ENCODE measurements at places on chromosomes 6 and 20.

DNA sequence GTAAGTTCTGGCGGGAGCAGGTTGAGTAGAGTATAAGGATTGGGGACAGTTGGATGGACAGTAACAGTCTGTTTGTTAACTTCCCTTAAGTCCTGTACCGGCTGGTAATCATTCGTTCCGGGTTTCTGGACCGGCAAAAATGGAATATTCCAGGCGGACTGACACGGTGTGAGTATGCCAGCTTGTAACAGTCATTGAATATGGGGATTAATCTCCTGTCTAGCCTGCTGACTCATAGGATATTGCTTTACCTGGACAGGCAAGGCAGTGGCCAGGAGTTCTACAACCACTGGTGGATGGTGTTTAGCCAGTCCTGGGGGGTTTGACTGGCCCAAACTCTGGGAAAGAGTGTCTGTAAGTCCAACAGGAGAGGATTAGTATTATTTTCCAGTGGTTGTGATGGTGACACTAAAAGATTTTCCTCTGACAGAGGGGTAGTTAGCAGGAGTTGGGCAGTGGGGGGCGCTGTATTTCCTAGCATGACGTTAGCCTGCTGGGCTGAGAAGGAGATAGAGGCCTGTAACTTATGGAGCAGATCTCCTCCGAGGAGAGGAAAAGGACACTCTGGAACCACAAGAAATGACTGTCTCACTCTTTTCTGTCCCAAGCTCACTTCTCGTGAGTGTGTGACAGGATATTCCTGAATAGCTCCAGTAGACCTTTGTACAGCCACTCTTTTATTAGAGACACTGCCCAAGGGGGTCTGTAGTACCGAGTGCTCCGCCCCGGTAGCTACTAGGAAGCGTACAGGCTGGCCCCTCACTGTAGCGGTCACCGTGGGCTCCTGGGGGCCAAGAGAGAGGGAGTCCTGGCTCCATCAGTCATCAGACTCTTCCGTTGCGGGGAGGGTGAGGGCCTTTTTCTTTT, 152.2 kb downstream of the TRIM27 start:
- DNase-seq: no peak

DNA sequence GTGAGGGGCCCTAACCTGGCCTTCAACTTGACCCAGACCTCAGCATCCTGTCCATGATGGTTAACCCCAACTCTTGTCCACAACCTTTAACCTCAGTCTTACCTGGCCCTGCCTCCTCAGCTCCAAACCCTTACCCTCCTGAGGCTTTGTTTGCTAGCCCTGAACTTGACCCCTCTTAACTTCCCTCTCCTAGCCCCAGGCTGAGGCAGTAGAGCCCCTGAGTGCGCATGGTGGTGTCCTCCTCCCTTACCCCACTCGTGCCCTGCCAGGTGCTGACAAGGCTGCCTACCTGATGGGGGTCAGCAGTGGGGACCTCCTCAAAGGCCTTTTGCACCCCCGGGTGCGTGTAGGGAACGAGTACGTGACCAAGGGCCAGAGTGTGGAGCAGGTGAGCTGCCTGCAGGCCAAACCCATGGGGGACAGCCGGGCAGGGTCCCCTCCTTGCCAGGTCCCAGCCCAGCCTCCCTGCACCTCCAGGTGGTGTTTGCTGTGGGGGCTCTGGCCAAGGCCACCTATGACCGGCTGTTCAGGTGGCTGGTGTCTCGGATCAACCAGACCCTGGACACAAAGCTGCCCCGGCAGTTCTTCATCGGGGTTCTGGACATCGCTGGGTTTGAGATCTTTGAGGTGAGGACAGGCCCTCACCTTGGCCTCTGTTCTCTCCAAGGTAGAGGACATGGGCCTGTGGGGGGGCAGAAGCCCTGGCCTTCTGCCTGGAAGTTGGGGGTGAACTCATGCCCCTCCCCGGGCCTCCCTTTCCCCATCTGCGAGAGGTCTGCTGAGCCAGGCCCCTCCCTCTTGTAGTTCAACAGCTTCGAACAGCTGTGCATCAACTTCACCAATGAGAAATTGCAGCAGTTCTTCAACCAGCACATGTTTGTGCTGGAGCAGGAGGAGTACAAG, 31.9 kb downstream of the MYH7B start:
- no peak for DNase-seq

GRCh38 chr6:34819571-34820480, 27.9 kb downstream of the BLTP3A start:
- no peak for DNase-seq

DNA sequence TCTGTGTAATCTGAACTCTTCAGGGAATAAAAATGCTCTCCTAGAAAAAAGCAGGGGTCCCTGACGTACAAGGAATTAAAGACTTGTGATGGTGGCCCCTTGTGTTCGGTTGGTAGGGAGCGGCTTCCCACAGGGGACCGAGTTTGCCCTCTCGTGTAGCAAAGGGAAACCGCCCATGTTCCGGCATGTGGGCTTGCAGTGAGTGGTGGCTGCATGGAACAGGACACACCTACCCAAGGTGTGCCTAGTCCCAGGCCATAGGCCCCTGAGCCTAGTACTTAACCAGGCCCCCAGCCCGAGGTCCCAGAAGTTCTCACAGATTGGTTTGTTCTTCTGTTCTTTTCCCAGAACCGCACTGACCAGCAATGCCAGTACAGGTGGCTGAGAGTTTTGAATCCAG, 15.5 kb downstream of the MYBL2 start:
- DNase-seq: no peak

GRCh38 chr20:48463096-48463720, 364.6 kb downstream of the PREX1 start:
- DNase-seq: no peak

DNA sequence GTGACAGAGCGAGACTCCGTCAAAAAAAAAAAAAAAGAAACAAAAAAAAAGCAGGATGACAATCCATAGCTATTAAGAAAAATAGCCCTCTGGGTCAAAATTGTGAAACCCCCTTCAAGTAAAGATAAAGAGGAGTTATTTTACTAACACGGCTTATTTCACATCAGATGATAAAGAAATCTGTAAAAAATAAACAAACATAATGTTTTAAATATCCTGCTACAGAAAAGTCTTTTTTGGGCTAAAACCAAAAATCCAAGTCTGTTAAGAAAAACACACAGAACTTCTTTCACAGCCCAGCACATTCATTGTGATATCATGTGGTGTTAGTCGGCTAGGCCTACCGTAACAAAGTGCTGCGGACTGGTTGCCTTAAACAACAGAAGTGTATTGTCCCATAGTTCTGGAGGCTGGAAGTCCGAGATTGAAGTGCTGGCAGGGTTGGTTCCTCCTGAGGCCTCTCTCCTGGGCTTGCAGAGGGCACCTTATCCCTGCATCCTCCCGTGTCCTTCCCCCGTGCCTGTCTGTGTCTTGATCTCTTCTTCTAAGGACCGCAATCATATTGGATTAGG, 239.2 kb upstream of the TAB2 start:
- no peak for DNase-seq

- DNase-seq: no peak
These were observed 153.0 kb downstream of the PHF3 start for GRCh38 chr6:63788569-63788968.

DNA sequence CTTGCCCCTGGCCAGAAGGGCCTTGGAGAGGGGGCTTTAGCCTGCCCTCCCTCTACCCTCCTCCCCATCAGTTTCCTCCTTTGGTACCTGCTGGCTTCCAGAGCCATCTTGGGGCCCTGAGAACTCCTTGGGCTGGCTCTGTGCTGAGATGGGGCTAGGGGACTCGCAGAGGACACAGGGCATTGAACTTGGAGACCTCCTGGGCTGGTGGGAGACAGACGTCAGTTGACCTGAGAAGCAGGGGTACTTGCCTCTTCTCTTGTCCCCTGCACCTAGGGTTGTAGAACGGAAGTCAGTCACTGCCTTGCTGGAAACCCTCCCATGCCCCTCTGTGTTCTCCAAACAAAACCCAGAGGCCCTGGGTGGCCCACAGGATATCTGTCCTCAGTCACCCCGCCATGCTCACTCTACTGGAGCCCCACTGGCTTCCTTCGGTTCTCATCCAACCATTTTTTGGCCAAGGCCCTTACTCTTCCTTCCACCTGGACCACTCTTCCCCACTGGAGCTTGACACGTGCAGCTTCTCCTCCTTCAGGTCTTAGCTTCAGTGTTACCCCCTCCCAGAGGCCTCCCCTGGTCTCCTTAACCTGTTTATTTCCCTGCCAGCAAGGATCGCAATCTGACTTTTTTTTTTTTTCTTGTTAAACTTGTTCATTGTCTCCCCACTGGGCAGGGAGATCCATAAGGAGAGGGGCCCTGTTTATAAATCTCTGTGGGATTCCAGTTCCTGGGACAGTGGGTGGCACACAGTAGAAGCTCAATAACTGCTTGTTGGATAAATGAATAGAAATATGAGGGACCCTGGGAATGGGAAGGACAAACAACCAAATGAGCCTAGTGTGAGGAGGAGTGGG, 971 bp downstream of the RBCK1 start:
- DNase-seq: peak; percentile 53

GRCh38 chr6:5175635-5176034, 85.1 kb downstream of the LYRM4 start:
- DNase-seq: peak; percentile 26
